SIG-M5 (cell line): ENCODE measurements at places on chromosomes 6 and 20.

DNA sequence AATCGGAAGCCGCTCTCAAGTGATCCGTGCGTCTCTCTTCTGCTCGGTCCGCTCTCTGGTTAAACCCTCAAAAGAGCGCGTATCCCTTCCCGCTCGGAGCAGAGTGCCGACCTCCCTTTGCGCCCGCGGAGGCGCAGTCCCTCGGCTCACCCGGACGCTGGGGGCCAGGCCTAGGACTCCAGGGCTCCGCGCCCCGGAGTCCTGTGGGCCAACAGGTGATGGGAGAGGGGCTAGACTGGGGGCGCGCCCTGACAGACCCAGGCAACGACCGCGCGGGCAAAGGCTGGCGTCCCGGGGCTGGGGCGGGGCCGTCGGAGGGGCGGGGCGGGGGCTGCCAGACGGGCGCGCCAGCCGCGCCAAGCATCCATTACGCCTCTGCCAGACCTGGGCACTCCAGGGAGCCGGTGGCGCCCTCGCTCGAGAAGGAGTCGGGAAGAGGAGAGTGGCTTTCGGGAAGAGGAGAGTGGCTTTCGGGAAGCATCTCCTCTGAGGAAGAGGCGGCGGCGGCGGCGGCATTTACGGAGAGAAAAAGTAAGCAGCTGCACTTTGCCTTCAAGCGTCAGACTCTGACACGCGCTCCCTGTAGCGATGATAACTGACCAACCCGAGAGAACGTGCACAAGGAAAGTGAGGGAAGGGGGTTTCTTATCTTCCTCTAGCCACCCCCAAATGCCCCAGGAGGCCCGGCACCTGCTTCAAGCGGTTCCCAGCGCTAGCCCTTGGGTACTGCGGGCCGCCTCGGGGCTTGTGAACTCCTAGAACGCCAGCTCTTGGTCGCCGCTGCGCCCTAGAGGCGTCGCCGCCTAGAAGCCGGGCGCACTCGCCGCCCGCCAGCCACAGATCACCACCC lies 2.6 kb downstream of the EPHA7 start:
- DNase-seq: no peak

DNA sequence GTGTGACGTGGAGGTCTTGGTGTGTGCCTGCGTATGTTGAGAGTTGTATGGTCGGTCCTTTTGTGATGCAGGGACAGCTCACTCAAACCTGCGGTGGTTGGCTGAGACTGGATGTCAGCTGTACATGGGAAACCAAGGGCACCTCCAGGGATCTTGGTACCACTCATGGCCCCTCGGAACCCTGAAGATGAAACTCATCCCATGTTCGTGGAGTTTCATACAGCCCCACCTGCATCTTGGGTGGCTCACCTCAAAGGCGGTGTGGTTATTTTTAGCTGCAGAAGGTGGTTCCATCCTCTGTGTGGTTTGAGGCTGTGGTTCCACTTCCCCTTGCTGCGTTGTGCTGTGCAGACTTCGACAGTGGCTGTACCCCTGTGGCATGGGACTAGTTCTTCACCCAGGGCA lies 52.6 kb upstream of the SLC22A1 start:
- DNase-seq: no peak

GRCh38 chr6:112760831-112761230 lies 413.7 kb downstream of the RFPL4B start:
- DNase-seq: no peak

- no peak for DNase-seq
These were observed 6.5 kb upstream of the BCAS4 start for GRCh38 chr20:50788045-50788991.
